Activated T-cell treated with anti-CD3 and anti-CD28 coated beads, Interleukin-2, amount 50 U/mL, for 24 hours (primary cell): ENCODE measurements at places on chromosomes 3 and 15.

DNA sequence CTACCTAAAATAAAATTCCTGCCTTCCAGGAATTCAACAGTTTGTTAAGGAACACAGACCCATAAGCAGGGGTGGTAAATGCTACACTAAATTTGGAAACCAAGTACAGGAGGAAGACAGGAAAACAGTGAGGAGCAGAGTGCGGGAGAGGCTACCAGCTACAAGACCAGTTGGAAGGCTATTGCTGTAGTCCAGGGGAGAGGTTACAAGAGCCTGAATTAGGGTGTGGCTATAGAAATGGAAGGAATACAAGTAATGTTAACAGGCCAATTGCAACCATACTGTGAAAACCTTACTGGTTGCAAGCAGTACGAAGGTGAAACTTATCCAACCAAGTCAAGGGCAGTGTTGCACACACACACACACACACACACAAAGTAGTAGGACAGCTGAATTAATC lies 880 bp upstream of the ARMC8 start:
- DNase-seq: no peak

GRCh38 chr3:35296533-35296932 lies 342.8 kb upstream of the ARPP21 start:
- DNase-seq: no peak

DNA sequence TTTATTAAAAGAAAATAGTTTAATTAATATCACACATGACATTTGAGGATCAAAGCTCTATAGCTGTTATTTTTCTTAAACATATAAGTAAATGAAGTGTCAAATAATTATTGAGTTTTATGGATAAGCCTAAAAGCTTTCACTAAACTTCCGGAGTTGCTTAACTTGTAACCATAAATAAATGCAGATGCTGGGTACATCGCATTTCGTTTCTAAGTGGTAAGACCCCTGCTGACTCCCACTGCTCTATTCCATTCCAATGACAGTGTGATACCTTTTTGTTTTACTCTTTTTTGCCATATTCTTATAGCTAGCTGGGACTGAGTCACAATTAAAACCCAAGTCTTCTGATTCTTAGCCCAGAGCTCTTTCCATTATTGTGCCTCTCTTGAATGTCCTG lies 411.1 kb downstream of the SOX2 start:
- DNase-seq: no peak

DNA sequence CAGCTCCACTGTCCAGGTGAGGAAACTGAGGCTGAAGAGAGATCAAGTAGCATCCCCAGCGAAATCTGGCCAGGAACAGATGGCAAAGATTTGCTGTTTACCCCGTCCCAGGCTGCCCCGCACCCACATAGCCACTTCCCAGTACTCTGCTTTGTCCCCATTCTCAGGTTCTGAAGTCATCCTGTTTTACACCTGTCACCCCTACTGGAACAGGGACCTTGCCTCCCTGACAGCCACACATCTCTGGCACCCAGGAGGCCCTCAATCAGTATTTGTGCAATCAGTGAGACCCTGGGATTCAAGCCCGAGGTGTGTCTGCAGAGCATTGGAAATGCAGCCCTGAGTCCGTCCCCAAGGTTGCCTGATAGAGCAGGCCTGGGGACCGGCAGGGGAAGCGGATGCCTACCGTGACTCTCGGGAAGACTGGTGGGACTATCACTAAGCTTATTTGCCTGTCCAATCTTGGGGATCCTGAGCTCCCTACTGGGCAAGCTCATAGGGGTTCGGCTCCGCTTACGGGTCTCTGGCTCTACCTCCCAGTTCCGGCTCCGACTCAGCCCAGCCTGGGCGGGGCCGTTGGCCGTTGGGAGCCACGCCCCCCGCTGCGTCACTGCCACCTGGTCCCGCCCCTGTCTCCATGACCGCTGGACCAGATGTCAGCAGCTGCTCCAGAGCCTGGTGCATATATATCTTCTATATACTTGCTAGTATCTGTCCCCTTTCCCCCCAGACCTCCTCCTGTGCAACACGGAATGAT lies 17.5 kb upstream of the FANCD2 start:
- DNase-seq: peak; percentile 85

GRCh38 chr3:98734306-98734705 lies 28.8 kb upstream of the ST3GAL6 start:
- no peak for DNase-seq

DNA sequence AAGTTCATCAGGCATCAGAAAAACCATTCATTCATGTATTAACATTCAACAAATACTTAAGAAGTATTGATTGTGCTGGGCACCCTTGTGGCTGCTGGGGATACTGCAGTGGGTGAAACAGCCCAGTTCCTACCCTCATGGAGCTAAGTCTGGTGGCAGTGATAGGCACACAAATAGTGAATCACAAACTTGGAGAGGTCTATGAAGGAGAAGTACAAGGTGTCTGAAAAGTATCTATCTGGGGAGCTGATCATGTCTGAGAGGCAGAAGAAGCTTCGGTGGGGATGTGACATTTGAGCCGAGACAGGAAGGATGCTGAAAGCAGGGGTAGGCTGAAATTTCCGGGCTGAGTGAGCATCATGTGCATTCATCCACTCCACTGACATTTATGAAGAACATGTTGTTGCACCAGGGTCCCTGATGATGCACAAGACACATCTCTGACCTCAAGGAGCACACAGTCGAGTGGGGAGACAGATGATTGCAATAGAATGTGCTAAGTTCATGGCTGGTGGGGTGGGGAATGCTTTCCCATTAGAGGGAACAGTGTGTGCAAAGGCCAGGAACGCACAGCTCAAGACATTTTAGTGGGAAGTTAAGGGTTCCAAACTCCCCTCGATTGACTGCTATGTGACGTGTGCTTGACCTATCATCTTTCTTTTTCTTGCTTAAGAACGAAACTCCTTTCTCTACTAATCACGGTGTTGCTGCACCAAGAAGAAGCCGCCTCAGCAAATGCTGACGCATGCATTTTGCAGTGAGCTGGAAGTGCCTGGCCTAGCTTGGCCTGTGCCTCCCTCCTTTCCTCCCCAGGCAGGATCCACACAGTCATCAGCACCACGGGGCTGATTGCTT lies 309.1 kb upstream of the ICE2 start:
- DNase-seq: peak; percentile 62

GRCh38 chr3:38835939-38836338 lies 19.9 kb upstream of the SCN10A start:
- DNase-seq: no peak

GRCh38 chr3:175608911-175609310 lies 749.8 kb downstream of the NAALADL2 start:
- no peak for DNase-seq

DNA sequence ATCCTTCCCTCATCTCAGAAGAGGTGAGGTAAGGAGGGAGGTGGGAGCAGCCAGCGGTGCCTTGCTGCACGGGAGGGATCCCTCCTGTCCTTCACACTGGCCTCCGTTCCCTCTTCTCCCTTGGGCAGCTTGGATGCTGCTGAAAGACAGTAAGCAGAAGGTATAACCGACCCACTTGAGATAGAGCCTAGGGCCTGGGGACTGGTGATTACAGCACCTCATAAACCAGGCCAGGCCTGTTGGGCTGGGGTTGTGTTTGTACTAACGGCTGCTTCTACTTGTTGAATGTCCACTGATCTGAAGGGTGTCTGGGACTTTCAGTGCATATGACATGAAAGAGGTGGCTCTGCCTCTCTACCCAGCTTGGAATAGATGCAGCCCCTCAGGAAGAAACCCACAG lies 25.0 kb downstream of the SEMA6D start:
- DNase-seq: no peak

GRCh38 chr3:102177075-102177755 lies 257.6 kb upstream of the ZPLD1 start:
- DNase-seq: no peak

DNA sequence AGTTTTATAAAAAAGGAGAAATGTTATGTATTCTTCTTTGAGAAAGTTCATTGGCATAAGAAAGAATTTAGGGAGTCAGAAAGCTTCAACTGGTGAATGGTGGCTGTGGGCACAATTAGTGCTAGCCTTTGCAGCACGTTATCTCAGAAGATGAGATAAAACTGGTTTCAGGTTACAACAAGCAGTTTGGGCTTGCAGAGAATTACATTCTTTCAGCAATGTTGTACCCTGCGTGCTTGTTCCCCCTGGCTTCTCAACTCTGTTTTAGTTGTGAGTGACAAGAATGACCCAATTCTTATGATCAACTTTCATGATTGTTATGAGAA lies 31.6 kb upstream of the ACP3 start:
- no peak for DNase-seq
